Right ventricle myocardium inferior (tissue), 1 donor: ENCODE measurements at places on chromosomes 3 and 15. TPM values are rescaled to one million over a fixed set of nuclear protein-coding genes. Genes with fewer than 3 reads are reported as not detected.

- no peak for DNase-seq
Observed at GRCh38 chr3:125039131-125040100, 16.4 kb downstream of the HEG1 start.

GRCh38 chr3:45100981-45101407 is 45.2 kb downstream of the CDCP1 start:
- no peak for DNase-seq

DNA sequence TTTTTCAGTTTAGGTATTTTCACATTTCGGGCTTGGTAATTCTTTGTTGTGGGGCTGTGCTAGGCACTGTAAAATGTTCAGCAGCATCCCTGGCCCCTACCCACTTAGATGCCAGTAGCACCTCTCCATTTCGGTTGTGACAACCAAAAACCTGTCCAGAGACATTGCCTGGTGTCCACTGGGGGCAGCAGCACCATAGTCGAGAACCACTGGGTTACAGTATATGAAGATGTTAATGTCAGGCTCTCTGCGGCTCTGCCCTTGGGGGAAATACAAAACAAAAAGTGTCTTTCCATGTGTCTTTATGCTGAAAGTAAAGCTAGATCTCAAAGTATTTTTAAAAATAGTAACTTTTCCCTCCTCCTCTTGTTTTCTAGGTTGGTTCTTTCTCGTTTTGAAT is 177.2 kb downstream of the ITPR1 start:
- no peak for DNase-seq

DNA sequence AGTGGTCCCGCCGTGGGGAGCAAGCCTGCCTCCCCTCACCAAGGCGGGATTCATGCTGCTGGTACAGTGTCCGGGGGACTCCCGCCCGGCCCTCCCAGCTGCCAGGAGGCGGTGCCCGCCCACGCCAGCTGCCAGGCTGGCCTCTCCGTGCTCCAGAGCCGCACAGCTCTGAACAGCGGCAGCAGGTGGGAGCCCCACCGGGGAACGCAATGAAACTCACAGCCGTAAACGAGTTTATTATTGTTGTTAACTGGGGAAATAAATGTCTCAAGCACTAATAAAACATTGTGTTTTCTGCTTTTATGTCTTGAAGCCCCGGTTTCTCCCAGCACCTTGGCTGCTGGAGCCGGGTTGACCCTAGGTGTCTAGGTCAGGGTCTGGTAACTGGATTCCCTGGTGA is 317.7 kb upstream of the TLE3 start:
- DNase-seq, result no peak

DNA sequence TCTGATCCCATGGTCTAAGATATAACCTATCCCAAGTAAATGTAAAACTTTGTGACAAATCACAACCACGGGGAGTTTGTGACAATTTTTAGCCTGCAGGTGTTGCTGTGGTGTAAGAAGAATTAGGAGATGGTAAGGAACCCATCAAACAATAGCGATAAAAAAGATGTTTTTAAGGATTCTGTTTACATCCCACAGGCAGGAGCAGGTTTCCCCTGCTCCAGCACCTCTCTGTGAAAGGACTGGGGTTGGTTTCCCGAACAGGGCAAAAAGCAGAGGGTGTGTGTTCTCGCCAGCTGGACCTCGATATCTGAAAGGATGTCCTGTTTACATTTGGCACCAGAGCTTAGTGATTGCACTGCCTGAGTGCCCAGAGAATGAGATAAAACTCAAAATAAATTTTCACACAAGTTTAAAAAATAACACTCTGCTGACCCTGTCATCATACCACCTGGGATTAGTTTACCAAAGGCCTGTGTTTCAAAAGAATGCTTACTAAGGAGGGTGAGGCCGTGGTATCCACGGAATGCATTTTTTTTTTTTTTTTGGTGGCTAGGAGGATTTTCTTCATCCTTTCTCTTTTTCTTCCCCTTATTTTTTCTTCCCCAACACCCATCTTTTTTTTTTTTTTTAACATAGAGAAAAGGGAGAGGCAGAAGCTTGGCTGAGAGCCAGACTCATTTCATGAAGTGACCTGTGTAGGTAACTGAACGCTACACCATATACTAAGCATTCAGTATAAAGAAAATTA is 151.8 kb upstream of the DPH6 start:
- DNase-seq, result no peak

DNA sequence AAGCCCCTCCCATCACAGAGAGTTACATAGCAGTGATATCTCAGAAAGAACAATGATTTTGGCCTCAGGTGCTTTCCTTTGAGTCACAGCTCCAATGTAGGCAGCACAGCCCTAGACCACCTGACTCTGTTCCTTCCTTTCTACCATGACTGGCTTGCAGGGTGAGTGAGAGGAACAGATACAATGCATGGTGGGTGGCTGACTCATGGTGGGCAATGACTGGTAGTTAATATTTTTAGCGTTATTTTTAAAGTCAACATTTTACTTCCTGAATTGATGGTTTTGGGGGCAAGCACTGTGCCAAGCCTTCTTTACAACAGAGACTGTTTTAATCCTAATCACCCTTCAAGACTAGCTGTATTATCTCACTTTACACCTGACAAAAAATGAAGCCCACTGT is 32.8 kb upstream of the ST3GAL6 start:
- DNase-seq, result no peak

GRCh38 chr3:140128631-140129030 is 193.6 kb downstream of the CLSTN2 start:
- no peak for DNase-seq

- DNase-seq, result no peak
Observed at GRCh38 chr15:68679161-68679560, 100.4 kb downstream of the CORO2B start.

- no peak for DNase-seq
Observed at GRCh38 chr3:40321818-40322217, 12.3 kb downstream of the EIF1B start.

DNA sequence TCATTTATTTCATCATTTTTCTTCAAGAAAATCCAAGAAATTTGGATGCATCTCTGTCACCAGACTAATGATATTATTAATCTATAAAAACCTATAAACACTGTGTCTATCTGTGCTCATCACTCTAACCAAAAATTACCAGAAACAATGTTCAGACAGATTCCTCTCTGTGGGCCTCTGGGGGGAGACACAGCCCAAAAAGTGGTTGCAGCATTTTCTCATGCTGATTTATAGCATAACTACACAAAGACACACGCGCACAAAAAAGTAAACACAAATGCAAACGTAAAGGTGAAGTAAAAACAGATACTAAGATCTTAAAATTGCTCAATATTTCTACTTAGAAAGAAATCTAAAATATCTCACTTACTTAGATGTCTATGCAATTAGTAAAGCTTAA is 976.0 kb downstream of the GBE1 start:
- DNase-seq, result no peak

GRCh38 chr3:189584645-189585044 is 46.5 kb upstream of the TP63 start:
- DNase-seq, result no peak

DNA sequence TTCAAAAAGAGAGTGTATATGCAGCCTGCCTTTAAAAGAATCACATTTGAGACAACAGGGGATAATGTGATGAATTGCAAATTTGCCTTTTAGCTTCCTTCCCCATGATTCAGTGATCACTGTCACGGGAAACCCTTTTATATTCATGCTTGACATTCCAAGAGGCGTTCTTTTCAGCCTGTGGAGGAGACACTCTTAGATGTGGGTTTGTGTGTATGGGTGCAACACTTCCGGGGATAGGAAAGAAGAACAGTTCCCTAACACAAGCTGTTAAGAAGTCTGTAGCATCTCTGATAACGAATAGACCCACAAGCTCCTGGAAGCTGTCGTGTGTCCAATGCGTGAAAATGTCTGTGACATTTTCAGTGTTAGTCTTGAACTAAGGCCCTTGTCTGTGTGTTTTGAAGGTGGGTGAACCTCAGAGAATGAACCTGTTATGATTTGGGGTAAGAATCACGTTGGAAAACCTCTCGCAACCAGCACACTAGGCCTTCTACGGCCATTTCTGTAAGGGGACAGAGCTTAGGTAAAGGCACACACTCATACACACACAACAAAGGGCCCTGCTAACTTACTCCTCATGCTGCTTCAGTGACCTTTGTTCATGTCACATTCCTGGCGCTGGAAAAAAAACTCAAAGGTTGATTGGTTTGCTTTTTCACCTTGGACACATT is 229.2 kb upstream of the ST8SIA2 start:
- no peak for DNase-seq

- DNase-seq, result no peak
Observed at GRCh38 chr15:95994418-95994817, 336.1 kb upstream of the NR2F2 start.

DNA sequence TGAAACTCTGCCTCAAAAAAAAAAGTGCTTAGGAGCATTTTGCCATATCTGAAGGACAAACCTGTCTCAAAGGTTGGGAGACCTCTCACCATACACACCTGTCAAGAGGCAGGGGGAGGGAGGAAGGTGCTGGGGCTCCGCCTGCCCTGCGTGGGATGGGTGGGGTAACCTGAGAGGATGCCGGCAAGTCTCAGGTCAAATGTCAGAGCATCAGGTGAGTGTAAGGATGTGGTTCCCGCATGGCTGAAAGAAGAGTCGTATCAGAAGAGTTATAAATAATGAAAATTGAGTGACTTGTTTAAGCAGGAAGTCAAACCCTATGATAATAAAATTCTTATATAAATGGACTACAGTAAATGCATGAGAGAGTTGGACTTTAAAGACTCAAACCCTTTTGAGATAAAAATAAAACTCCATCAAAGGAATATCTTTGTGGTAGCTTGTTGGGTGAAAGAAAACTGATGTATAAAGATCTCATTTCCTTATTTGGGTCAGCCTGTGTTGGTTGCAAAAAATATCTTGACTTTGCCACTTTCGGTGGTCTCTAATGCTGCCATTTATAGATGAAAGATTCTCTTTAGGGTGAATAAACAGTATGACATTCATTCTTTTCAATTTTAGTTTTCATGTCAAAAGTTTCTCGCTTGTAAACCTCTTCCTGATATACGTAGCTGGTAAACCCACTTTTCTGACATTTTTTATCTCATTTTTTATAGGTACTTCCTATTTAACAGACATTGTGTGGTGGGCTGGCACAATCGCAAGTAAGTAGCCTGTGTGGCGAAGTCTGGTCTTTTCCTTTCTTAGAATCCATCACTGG is 23.8 kb downstream of the NIPA1 start:
- peak; percentile 5 for DNase-seq

- DNase-seq, result no peak
Observed at GRCh38 chr3:69819282-69819681, 80.0 kb downstream of the MITF start.

DNA sequence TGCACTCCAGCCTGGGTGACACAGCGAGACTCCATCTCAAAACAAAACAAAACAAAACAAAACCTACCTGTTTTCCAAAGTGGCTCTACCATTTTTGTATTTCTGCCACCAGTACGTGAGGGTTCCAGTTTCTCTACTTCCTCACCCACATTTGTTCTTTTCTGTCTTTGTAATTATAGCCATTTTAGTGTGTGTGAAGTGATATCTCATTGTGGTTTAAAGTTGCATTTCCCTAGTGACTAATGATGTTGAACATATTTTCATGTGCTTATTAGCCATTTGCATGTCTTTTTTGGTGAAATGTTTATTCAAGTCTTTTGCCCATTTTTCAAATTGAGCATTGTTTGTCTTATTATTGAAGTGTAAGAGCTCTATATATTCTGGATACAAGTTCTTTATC is 50.7 kb downstream of the TRA2B start:
- DNase-seq, result no peak

GRCh38 chr15:74613953-74614743 is 1.5 kb upstream of the CLK3 start:
- peak; percentile 92 for DNase-seq

GRCh38 chr15:48632651-48633050 is 12.9 kb downstream of the FBN1 start:
- no peak for DNase-seq

DNA sequence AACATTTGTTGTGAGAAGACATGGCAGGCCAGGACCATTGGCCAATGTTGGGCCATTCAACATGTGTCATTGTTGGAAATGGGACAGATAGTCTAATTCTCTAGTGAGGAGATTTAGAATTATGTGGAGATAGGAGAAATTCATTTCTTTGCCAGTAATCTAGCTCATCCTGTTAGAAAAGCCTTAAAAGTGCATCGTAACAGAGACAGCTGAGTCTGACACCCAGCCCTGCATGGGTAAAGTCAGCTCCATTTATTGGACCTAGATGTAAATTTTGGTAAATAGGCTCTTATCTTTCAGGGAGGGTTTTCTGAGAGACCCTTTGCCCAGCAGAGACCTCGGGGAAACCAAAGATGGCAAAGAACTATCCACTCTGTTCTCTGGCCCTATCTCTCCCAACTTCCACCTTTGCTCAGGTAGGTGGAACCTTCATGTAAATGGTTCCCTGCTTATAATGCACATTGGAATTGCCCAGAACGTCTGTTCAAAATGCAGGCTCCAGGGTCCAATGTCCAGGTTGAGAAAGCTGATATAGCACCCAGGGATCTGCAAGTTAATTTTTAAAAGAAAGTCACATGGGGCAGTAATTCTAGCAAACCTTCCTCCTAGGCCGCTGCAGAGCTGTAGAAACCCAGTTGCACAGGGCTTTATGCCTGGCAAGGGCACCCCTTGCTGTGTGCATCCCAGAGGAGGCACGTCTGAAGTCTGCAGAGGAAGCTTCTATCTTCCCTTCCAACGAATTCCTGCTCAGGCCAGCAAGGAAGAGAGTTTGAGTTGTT is 365.9 kb upstream of the PROK2 start:
- DNase-seq, result no peak

DNA sequence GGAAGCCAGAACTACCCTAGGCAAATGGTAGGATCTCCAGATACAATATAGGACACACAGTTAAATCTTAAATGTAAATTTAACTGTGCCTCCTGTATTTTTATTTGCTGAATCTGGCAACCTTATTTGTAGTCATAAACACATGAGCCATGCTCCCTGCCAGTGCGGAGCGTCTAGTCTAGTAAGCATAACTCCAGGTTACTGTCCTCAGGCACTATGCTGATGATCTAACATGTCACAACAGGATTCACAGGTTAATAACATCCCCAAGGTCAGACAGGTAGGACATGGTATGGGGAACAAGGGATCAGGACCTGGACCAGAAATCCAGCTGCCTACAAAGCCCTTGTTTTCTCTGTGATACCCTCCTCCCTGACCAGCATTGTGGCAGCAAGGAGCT is 305.1 kb downstream of the CACNA2D3 start:
- DNase-seq, result no peak

GRCh38 chr15:23762026-23762425 is 74.9 kb upstream of the NDN start:
- DNase-seq, result no peak

The SLC7A14 gene
- not detected for total RNA-seq

The SLC28A2 gene
- total RNA-seq, result not detected

The IFT122 gene
- 19.7 TPM for total RNA-seq

The SCG3 gene
- total RNA-seq, result not detected

The ATP1B3 gene
- 39.7 TPM for total RNA-seq

The TAGLN3 gene
- not detected for total RNA-seq

The AMIGO3 gene
- not detected for total RNA-seq

The ZDHHC23 gene
- 4.4 TPM for total RNA-seq

The CDC25A gene
- 1.1 TPM for total RNA-seq

The MORC1 gene
- not detected for total RNA-seq

The XYLB gene
- 0.57 TPM for total RNA-seq

The JMJD7 gene
- 12.6 TPM for total RNA-seq
